ENCODE measurements at places on chromosomes 7 and 10. TPM values are rescaled to one million over a fixed set of nuclear protein-coding genes. Genes with fewer than 3 reads are reported as not detected.

Gene SNCG
- 4.0 TPM for total RNA-seq

Gene FKBP6
- not detected for total RNA-seq

Gene ZNF800
- 7.5 TPM for total RNA-seq

Gene ALOX5
- total RNA-seq, result 5.7 TPM

Gene DDIT4
- total RNA-seq, result 110 TPM

Gene SKAP2
- 2.5 TPM for total RNA-seq

DNA sequence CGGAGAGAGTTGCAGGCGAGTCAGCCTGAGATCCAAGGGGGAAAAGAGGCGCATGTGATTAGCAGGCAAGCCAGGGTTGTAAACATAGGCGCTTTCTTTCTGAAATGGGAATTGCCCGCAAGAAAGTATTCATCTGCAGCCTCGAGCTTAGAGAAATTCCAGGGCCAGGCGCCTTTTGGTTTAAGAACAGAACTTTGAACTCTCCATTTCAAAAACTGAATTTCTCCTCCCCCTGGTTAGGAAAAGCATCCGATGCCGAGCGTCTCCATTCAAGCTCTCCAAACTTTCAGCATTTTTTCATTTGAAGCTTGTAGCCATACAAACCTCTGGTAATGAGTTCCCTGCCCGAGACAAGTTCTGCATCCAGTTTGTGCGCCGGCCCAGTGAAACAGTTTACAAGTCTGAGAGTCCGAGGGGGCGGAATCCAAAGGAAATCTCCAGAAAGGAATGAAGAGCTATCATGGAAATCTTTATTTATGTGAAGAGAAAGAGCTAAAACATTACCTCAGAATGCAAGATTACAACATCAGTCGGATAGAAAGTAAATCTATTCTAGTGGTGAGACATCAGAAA, 69.9 kb downstream of the FAM204A start:
- DNase-seq, result peak; percentile 45

DNA sequence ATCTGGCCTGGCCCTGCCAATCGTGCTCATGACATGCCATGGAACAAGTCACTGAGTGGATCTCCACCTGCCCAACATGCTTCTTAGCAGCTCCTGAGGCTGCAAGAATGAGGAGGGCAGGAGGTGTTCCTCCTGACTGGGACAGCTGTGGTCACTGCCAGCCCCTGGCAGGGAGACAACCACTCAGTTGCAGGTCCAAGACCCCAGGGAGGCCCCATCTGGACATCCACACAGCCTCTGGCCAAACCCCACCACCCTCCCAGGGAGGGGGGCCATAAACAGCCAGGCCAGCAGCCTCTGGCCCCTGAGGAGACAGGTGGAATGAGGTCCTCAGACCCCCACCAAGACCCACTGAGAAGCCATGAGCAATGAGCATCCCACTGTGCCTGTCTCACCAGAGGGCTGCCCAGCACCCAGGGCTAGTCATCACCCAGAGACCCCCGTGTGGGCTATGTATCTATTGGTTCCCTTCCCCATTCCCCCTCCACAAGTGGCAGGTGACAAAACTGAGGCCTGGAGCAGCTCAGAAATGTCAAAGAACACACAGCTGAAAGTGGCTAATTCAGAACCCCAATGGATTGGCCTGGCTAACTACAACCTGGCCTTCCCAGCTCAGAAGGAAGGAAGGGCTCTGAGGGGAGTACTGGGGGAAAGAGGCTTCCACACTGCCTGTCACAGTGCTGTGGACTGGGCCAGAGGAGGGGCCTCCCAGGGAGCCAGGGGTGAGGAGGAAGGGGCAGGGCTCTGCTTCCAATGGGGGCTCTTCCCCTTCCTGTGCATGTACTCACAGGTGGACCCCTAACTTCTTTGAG, 3.0 kb downstream of the GPRIN2 start:
- DNase-seq, result no peak

DNA sequence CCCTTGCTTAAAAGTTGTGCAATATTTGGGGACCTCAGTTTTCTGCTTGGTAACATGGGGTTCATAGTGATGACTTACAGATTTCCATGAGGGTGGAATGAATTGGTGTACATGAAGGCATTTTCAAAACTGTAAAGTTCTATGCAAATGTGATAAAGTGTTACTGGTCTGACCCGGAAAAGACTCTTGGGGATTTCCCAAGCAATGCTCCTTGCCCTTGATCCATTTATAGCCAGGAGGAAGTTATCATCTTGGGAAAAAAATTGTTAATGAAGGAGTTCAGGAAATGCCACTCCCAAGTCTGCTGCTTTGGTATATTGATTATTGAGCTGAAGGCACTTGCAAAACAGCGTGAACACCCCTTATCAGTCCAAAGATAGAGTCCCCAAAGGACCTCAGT, 96.3 kb upstream of the ZPBP start:
- DNase-seq, result no peak

- DNase-seq, result no peak
Measured at GRCh38 chr7:47573758-47574481, 8.0 kb downstream of the TNS3 start.

GRCh38 chr7:100490483-100491191, 6.9 kb downstream of the NYAP1 start:
- no peak for DNase-seq

DNA sequence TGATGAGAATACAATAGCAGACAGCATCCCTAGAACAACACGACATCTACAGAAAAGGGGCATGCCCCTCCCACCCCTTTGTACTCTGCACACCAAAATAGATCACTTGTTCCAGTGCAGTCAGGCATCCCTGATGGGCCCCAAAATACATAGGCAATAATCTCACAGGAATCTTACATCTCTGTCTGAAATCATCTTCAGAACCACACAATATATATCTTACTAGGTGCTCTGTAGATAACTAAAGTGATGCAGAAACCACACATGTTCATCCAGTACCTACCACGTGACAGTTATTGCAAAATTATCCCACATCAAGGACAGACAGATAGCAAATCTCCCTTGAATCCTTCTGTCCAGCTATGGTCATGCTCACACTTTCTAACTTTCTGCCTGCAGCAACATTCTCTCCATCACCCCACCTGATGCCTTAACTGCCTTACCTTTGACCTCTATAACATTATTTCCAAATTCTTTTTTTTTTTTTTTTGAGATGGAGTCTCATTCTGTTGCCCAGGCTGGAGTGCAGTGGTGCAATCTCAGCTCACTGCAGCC, 30.7 kb downstream of the ST8SIA6 start:
- no peak for DNase-seq

DNA sequence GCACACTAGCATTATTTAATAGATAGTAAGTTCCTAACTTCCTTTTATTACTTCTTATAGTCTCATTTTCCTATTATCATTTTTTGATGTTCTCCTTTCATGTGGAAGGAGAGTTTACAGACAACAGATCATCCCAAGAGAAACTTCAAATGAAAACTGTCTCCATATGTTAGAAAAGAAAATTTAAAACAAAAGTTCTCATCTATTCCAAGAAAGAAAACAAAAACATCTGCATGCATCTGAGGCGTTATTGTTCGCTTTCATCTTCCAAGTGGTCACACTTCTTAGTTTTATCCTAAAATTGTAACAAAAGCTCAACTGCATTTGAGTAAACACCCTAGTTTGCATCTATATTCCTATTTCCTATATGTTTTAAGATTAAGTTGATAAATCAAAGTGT, 126.2 kb downstream of the SEMA3D start:
- no peak for DNase-seq

DNA sequence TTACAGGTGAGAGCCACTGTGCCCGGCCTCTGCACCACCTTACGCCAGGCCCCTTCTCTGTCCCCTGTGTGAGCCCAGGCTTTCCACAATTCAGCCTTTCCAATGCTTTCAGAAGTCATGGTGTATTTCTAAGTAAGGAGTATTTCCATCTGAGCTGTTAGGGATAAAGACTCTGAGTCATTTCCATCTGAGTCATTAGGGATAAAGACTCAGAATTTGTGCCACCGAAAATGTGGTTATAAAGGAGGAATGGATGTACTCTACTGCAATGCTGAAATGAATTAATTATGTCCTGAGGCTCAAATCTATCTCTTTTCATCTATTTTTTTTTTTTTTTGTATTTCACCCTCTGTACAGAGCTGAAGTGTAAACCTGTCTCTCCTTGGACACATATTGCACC, 84.0 kb downstream of the GATA3 start:
- no peak for DNase-seq

DNA sequence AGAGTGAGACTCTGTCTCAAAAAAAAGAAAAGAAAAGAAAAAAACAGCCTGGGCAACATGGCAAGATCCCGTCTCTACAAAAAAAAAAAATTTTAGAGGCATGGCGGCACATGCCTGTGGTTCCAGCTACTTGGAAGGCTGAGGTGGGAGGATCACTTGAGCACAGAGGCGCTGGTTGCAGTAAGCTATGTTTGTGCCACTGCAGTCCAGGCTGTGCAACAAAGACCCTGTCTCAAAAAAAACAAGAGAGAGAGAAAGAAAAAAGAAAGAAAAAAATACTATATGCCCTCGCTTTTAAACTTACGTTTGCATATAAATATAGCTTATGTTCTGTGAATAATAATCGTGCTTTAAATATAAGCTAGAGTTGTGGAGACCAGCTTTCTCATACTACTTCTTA, 11.2 kb downstream of the HACD1 start:
- no peak for DNase-seq

GRCh38 chr7:36232555-36232954, 79.5 kb downstream of the EEPD1 start:
- DNase-seq, result no peak

- DNase-seq, result no peak
Measured at GRCh38 chr10:33241351-33241750, 93.1 kb downstream of the NRP1 start.

DNA sequence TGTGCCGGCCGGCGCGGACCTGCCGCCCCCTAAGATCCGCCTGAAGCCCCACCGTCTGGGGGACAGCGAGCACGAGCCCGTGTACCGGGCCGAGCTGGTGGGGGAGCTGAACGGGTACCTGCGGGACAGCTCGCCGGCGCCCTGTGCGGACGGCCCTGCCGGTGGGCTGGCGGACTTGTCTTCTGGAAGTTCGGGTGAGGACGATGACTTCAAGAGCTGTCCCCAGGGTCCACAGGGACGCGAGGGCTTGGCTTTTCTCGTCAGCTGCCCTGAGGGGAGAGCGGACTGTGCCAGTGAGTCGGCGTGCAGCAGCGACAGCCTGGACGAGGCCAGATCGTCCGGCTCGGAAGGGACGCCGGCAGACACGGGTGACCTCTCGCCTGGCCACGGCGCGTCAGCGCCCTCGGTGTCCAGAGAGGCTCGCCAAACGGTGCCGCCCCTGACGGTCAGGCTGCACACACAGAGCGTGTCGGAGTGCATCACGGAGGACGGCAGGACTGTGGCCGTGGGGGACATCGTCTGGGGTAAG, 8.5 kb downstream of the PWWP2B start:
- DNase-seq, result peak; percentile 59

GRCh38 chr7:125504848-125505247, 575.2 kb upstream of the POT1 start:
- no peak for DNase-seq

Measured in GM23338 (cell line).